ENCODE measurements at places on chromosomes 12 and 14. TPM values are rescaled to one million over a fixed set of nuclear protein-coding genes. Genes with fewer than 3 reads are reported as not detected.
A peak's percentile ranks its signal among the peaks of the same experiment; 100 is the strongest.

The MMP19 gene
- total RNA-seq = 1.9 TPM

The RND1 gene
- total RNA-seq = 5.2 TPM

The TAS2R20 gene
- total RNA-seq = 3.8 TPM

The RD3L gene
- total RNA-seq = not detected

- H3K27me3 ChIP-seq = no peaks in the 10 kb centered on the region
- H3K4me1 ChIP-seq = peaks cover 10% of the 10 kb centered on the region
- H3K4me3 ChIP-seq = no peak overlapping the region
- H3K36me3 ChIP-seq = peaks cover 1% of the 10 kb centered on the region
- no peak for DNase-seq
These were observed 134.0 kb downstream of the GPR135 start for GRCh38 chr14:59331217-59331616.

DNA sequence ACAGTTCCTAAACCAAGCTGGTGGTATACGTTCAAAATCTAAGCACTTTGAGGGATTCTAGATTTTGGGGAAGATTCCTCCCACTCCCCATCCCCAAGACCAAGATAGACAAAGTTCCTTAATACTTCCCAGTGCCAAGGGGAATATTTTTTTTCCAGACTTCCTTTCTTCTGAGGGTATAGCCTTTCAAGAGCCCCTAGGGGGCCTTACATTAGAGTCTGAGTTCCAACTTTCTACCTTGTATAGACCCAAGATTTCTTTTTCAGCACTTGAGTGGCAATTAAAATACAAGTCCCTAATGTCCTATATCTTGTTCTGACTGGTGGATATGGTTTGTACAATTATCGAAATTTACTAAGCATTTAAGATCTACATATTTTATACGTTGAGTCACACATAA, 28.7 kb upstream of the SOS2 start:
- H3K36me3 ChIP-seq = no peaks in the 10 kb centered on the region
- no peak for DNase-seq
- no peak overlapping the region for H3K27ac ChIP-seq

GRCh38 chr14:24377126-24377525, 9.1 kb downstream of the NFATC4 start:
- DNase-seq = no peak
- H3K27ac ChIP-seq = no peak overlapping the region
- no peaks in the 10 kb centered on the region for H3K4me1 ChIP-seq

GRCh38 chr14:90753456-90754005, 62.7 kb downstream of the TTC7B start:
- no peaks in the 10 kb centered on the region for H3K4me1 ChIP-seq
- DNase-seq = no peak
- no peak overlapping the region for H3K4me3 ChIP-seq
- no peak overlapping the region for H3K27ac ChIP-seq

- H3K27me3 ChIP-seq = no peaks in the 10 kb centered on the region
- peak; percentile 43 for DNase-seq
- H3K4me1 ChIP-seq = peaks cover 18% of the 10 kb centered on the region
- no peak overlapping the region for H3K27ac ChIP-seq
These were observed 63.8 kb downstream of the PRKCH start for GRCh38 chr14:61385002-61385685.

GRCh38 chr14:48575772-48576171, 900.4 kb upstream of the MDGA2 start:
- no peaks in the 10 kb centered on the region for H3K4me1 ChIP-seq
- H3K27me3 ChIP-seq = no peaks in the 10 kb centered on the region
- no peak overlapping the region for H3K27ac ChIP-seq
- H3K36me3 ChIP-seq = no peaks in the 10 kb centered on the region
- no peak for DNase-seq
- no peak overlapping the region for H3K4me3 ChIP-seq

GRCh38 chr12:105072888-105073488, 11.3 kb downstream of the ALDH1L2 start:
- no peak overlapping the region for H3K27ac ChIP-seq
- H3K27me3 ChIP-seq = no peaks in the 10 kb centered on the region
- DNase-seq = no peak
- no peaks in the 10 kb centered on the region for H3K4me1 ChIP-seq

DNA sequence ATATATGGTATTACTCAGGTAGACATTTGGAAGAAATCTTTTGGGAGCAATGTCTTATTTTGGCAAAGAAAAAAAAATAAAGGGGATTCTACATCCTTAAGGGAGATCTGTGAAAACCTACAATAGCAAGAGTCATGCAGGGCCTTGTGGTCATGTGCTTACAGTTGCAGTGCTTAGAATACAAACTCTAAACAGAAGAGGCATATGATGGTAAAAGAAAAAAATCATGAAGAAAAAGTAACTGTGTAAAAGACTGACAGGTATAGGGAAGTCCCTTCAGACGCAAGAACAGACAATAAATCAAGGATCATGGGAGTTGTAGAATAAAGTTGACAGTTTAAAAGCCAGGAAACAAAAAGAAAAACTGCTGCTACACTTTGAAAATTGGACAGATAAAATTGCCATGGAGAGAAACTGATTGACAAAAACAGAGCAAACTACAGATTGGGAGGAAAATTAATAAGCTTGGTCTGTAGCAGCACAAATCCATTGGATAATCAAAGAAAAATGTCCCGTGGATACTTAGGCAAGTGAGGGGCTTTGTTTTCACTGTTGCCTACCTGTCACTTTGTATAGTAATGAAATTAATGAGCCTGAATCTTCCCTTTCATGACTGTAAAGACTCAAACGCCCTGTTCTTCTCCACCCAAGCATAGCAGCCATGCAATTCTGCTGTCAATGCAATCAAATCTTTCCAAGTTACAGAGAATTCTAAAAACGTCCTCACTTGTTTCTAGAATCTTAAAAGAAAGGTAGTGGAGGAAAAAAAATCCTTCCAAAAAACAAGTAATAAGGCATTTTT, 402.0 kb downstream of the SYT1 start:
- H3K36me3 ChIP-seq = no peaks in the 10 kb centered on the region
- H3K27ac ChIP-seq = no peak overlapping the region
- no peak for DNase-seq
- H3K4me3 ChIP-seq = no peak overlapping the region

DNA sequence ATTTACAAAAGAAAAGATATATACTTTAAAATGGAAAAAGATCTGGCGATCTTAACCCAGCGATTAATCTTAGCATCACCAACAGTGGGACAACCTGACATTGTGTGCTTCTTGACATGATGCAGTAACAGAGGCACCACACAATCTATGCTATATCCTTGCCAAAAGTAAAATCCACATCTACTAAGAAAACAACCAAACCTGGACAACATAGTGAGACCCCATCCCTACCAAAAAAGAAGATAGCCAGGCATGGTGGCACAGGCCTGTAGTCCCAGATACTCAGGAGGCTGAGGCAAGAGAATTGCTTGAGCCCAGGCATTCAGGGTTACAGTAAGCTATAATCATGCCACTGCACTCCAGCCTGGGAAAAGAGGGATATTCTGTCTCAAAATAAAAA, 50.5 kb downstream of the SINHCAF start:
- no peak overlapping the region for H3K4me3 ChIP-seq
- no peak overlapping the region for H3K27ac ChIP-seq
- H3K27me3 ChIP-seq = no peaks in the 10 kb centered on the region

Measured in Caco-2 (cell line).